Stimulated activated CD8-positive, alpha-beta memory T cell treated with anti-CD3 and anti-CD28 coated beads, Interleukin-4, amount 100 ng/mL, for 1 hour (primary cell): ENCODE measurements at places on chromosomes 4 and X.

GRCh38 chrX:67543818-67544217 lies at the start of gene AR:
Gene AR, plus strand, starts transcription at chrX:67544021. Its CDS starts 1,126 bp downstream, at chrX:67545147.
- no peak for DNase-seq

DNA sequence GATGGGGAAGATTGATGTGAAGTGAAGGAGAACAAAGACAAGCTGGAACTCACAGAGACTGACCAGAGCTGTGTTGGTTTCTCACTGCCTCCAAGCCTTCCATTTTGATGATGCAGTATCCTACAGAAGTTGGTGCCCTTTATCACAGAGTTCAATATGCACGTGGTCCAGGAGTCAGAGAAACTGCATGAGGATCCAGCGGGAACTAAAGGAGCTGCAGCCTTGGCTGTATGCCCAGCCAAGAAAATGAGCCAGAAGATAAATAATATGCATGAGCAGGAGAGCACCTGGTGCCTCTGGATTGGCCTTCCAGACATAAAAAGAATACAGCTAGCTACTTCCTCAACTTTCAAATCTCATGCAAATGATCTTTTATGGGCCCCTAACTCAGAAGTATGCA lies 44.3 kb upstream of the DCLK2 start:
- DNase-seq, result no peak

GRCh38 chrX:44036336-44036735 lies 63.1 kb upstream of the NDP start:
- DNase-seq, result no peak

DNA sequence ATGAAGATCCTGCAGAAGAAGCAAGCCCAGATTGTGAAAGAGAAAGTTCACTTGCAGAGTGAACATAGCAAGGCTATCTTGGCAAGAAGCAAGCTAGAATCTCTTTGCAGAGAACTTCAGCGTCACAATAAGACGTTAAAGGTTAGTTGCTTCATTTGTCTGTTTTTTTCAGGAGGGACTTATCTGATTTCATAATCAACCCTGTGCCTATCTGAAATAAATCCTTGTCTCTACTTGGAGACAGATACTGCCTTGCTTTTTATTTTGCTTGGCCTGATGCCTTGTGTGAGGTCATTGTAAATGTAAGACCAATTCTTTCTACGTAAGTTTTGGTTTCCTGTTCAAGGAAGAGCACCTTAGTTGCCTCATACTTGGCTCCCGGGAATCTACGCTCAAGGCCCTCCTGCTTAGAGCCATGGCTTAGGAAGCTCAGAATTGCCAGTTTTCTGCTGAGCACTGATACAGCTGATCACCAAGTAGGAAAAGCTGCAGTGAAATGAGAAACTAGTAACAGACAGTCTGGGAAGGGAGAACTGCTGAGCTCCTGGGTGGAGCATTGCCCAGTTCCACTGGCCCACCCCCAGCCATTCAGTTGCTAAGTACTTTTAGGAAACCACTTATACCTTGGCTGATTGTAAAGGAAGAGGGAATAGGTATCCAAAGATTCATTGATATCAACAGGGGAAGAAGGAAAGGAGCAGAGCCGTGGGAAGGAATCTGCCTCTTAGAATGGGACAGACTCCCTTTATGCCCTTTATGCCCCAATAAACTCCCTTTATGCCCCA lies 41.8 kb downstream of the RBBP7 start:
- DNase-seq, result no peak

DNA sequence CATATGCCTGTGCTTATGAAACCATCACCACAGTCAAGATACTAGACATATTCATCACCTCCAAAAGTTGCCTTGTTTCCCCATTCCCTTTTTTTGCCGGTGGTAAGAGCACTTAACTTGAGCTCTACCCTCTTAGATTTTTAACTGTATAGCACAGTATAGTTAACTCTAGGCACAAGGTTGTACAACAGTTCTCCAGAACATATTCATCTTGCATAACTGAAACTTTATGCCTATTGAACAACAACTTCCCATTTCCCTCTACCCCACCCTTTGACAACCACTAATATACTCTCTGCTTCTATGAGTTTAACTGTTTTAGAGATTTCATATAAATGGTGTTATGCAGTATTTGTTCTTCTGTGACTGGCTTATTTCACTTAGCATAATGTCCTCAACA lies 119.3 kb downstream of the ASB9 start:
- DNase-seq, result no peak

- no peak for DNase-seq
Observed at GRCh38 chr4:25943805-25944204, 29.8 kb downstream of the SMIM20 start.

GRCh38 chr4:186845137-186845842 lies 121.6 kb upstream of the FAT1 start:
- DNase-seq, result no peak

DNA sequence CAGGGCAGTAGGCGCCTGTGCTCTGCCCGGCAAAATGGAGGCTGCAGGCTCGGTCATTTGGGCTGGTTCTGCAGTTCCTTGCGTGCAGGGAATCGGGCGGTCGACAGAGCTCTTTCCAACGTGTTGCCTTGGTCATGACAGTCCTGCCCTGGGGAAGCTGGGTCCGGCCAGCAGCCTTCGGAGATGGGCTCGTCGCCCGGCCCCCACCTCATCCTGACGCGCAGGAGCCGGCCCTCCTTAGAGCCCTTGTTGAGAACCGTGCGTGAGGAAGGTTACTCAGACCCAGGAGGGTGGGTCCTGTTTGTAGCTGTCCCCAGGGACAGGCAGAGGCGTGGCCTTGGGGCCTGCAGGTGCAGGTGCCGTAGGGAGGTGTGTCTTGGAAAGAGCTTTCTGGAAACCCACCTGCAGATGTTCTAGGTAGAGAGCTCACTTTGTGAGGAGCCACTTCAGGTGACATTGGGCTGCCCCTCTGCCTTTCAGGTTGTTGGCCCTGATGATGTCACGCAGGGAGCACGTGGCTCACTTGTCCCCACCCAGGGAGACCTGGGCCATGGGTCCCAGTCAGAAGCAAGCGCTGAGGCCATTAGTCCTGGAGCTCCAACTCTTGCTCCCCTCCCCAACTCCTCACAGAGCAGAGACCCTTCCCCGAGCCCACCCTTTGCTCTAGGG lies 15.2 kb upstream of the HGFAC start:
- no peak for DNase-seq

GRCh38 chr4:52646741-52647140 lies 12.4 kb downstream of the USP46 start:
- DNase-seq, result no peak
